ENCODE measurements at places on chromosomes 3 and 15.
A peak's percentile ranks its signal among the peaks of the same experiment; 100 is the strongest.

GRCh38 chr3:178456621-178457285 is 79.5 kb upstream of the KCNMB2 start:
- no peak for DNase-seq

DNA sequence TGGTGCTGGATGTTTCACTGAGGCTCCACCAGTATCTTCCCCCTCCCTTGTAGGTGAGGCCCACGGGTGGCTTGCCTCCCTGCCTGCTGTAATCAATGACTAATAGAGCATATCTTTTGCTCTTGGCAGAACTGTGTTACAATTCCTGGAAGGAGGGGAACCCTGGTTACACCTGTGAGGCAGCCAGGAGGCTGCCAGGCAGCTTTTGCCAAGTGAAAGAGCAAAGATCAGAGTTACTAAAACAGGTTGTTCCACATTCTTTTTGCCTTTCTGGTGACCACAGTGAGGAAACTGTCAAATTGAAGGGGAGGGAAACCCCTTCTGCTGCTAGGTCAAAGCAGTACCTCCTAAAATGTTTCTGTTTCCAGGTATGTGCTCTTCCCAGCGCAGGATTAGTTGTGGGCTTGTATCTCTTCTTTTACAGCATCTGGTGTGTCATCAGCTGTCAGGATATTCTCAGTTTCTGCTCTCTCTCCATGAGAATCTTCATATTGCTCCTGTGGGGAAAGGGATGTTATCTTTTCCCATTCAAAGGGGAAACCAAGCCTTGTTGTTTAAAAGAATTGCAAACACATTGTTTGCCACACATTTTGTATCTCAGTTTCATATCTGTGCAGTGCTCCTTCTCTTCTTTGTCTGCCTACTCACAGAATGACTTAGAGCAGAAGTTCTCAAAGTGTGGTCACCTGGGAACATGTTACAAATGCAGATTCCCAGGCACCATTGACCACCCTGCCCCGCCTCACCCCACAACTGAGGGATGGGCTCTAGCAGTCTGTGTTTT is 137.4 kb upstream of the UMPS start:
- DNase-seq, result no peak

DNA sequence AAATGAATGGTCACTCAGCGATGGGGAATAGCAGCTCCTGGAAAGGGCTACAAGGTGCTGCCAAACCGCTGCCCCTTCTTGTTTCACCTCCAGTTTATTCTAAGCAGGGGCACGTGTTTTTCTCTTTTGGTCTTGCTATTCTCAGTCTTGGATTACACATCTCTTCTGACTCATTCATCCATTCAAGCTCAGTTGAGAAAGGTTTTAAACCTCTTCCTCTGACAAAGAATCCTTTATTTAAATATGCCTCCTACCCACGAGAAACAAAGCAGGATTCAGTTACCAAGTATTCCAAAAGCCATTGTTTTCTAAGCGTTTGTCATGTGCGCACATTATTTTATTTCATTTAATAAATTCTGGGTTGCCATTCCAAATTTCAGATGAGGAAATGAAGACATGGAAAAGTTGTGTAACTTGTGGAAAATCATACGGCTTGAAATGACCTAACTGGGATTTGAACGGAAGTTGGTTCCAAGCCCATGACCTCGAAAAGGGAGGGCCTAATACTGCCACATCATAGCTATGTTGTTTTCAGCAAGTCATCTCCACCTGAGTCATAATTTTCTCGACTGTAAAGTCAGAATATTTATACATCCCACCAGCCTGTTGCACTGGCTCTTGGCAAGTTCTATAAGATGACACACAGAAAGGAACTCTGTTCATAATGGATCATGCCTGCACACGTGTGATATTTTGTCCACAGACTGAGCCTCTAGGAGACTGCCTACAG is 292.0 kb upstream of the SLCO3A1 start:
- no peak for DNase-seq

DNA sequence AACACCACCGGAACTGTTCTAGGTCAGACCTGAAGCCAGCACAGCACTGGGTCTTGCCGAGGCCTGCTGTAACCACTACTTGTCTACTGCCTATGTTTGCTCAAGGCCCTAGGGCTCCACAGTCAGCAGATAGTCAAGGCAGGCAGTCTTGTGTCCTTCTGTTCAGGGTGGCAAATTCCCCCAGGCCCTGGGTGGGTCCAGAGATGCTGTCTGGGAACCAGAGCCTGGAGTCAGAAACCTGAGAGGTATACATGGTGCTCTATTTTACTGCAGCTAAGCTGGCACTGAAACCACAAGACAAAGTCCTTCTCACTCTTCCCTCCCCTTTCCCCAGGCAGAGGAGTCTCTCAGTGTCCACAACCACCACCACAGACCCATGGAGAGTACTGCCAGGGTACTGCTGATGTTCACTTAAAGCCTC is 89.9 kb downstream of the BBX start:
- DNase-seq, result no peak

DNA sequence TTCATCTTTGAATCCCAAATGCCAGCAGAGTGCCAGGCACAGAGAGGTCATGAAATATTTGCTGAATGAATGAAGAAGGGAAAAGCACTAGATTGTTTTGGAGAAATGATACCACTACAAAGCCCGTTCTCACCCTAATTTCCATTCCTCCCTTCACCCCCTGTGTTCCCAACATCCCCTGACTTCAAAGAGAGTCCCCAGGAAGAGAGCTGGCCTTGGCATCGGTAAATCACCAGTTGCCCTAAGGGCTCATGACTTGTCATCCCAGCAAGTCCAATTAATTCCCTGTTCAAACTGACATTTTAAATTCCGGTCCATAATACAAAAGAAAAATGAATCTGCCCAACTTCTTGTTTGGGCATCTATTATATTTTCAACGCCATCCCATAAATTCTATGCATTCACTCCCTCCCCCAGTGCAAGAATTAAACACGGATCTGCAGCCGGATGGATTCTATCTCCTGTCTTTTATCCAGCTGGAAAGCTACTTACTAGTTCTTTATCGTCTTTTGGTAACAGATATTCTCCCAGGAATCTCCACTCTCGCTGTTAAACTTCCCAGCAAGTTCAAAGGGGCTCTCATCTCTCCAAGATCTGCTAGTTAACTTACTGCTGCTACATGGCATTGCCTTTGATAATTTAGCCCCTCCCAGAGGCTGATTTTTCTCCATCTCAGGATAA is 63.9 kb upstream of the TSC22D2 start:
- peak; percentile 16 for DNase-seq

- peak; percentile 49 for DNase-seq
These were observed 459.4 kb downstream of the GBE1 start for GRCh38 chr3:81302045-81302444.

GRCh38 chr15:31606194-31606669 is 279.6 kb downstream of the KLF13 start:
- no peak for DNase-seq

DNA sequence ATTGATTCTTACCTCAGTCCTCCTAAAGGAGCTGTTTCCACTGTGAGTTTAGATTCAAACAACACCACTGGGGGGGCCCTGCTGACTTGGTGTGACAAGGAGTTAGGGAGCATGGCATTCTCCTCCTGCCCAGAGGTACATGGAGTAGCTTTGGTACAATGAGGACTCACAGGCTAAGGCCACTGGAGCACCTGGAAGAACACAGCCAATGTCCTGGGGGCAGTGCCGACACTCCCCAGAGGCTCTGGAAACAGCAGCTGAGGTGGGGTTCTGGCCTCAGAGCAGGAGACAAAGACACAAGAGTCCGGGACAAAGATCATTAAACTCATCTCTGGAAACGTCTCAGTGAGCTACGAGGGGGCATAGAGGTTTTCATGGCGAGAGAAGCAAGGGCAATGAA is 69.7 kb upstream of the POMGNT2 start:
- DNase-seq, result no peak

DNA sequence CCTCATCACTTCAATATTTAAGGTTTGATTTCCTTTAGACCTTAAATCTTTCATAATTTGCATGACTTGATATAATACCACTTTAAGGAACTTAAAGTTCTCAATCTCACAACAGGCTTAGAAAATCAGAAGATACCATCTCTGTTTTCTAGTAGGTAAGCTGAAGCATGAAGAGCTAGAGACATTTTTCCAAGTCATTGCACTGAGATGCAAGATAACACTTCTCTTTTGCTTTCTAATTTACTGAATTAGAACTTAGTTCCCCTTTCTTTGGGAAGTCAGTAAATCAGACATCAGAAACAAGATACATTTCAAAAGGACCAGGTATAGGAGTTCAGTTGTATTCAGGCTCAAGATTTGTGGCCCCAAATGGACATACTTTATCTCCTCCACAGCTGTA is 79.7 kb downstream of the DZIP3 start:
- no peak for DNase-seq

GRCh38 chr3:37779289-37780152 is 82.2 kb upstream of the CTDSPL start:
- DNase-seq, result peak; percentile 33

DNA sequence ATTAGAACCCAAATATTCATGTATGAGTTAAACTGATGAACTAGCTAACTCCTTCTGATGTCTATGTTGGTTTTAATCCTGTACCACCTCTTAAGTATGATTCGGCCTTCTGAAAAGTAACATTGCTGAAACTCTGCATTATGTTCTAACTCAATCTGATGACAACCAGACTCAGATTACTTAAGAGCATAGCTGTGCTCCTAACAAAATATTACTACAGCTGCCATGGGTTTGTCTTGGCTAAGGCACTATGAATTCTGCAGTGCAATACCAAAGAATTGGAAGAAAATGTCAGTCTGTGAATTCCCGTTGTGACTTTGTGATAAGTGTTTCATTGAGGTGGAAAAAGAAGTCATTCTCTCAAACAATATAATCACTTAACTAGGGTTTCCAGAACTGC is 224.4 kb downstream of the ZMAT3 start:
- no peak for DNase-seq

- no peak for DNase-seq
These were observed 8.5 kb downstream of the MYO5C start for GRCh38 chr15:52287114-52287513.

DNA sequence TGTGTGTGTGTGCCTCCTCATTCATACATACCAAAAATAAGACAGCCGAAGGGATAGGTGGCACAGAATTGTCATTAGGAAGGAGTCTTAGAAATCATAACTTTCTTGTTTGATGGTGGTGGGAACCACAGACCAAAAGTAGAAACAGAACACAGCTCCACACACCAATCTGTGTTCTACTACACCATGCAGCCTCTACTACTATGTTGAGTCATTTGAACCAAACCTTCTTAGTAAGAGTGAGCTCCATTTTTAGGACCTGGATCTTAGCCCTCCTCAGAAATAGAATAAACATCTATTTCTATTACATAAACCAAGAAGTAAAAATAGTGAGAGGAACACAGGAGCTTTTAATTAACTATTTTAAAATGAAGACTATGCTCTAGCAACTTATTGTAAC is 27.9 kb upstream of the PLCH1 start:
- no peak for DNase-seq

DNA sequence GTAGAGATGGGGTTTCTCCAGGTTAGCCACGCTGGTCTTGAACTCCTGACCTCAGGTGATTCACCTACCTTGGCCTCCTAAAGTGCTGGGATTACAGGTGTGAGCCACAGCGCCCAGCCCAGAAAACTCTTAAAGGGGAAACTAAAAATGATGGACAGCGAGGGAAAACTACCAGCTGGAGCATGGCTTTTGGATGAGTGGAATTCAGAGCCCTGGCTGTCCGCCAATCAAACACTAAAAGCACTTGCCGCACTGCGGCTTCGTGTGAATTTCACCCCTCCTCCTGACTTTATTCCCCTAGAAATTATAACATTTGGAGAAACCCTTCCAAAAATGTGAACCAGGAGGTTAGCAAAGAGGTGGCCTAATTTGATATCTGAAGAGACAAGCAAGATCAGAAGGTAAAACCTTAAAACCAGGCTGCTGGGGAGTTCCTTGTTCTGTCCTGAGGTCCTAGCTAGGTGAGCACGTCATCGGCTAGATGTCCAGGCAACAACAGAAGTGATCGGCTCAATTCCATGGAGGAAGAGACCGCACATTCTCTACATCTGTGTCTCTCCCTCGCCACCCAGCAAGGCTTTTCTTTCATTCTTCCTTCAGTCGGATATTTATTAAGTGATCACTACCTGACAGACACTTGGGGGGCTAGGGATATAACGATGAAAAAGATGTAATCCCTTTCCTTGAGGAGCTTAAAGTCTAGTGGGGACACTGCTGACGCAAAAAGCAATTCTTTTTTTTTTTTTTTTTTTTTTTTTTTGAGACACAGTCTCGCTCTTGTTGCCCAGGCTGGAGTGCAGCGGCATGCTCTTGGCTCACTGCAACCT is 1.7 kb downstream of the TM4SF19 start:
- DNase-seq, result no peak

- no peak for DNase-seq
These were observed 60.7 kb downstream of the TBC1D2B start for GRCh38 chr15:78016860-78017259.

DNA sequence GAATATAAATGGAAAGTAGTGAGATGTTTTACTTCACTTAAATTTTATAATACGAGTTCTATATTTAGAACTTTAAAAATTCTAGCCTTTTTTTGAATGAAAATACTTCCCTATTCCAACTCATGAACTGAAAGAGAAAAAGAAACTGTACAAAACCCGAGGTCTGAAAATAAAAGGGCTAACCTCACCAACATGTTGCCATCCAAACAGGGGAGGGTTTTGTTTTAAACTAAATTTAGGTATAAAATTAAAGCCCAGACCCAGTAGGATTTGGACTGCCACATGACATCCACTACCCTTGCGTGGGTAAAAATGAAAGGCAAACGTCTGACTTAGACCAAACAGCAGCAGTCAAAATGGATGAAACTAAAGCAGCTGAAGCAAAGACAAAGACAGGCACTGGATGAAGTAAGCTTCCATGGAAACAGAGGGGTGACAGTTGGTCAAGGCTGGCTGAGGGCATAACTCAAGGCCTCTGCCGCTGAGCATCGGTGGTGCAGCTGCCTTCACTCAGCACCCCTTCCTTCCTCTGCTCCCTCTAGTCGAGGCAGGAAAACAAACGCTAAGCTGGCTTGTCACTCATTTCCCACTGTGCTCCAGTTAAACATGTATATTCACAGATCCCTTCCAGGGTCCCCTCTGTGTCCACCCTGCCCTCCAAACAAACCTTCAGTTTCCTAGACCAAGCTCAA is 58.1 kb downstream of the TM4SF4 start:
- no peak for DNase-seq

- no peak for DNase-seq
These were observed 3.0 kb upstream of the EDEM1 start for GRCh38 chr3:5184499-5184898.

GRCh38 chr15:78565097-78565950 is at the start of gene CHRNA5:
Gene CHRNA5 (plus strand): TSS chr15:78565520. CDS start chr15:78565720, 200 bp downstream.
- DNase-seq, result peak; percentile 100

DNA sequence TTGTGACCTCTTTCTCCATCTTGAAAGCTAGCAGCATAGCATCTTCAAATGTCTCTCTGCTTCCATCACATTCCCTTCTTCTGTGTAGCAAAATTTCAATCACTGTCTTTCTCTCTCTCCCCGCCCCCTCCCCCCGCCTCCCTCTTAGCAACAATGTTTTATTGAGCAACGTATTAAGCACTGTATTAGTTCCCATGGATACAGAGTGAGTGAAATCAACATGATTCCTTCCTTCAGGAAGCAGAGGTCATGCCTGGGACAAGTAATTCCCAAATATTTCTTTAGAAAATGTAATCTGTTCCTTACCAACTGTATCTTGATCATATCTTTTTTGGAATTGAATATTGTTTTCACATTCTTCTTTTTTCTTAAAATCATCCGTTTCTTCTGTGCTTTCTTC is 373.7 kb upstream of the NECTIN3 start:
- no peak for DNase-seq

- no peak for DNase-seq
These were observed 200.2 kb upstream of the DPH6 start for GRCh38 chr15:35746121-35746520.

- DNase-seq, result no peak
These were observed 26.8 kb upstream of the HERC1 start for GRCh38 chr15:63860555-63860954.

- DNase-seq, result no peak
These were observed 28.4 kb upstream of the MAGI1 start for GRCh38 chr3:66066963-66067617.
